Panc1 (cell line): ENCODE measurements at places on chromosomes 1 and 21. TPM values are rescaled to one million over a fixed set of nuclear protein-coding genes. Genes with fewer than 3 reads are reported as not detected.
A peak's percentile ranks its signal among the peaks of the same experiment; 100 is the strongest.

The PROK1 gene
- not detected for total RNA-seq

The MAP3K21 gene
- total RNA-seq = 3.1 TPM

The ARHGEF10L gene
- 5.9 TPM for total RNA-seq

The FRRS1 gene
- 1.2 TPM for total RNA-seq

The ARHGEF16 gene
- 10.1 TPM for total RNA-seq

The OR2T11 gene
- total RNA-seq = not detected

The PATJ gene
- 36.2 TPM for total RNA-seq

The PLPPR4 gene
- not detected for total RNA-seq

GRCh38 chr21:15667010-15667409, 62.8 kb upstream of the USP25 start:
- no peaks in the 10 kb centered on the region for H3K4me1 ChIP-seq
- H3K4me3 ChIP-seq = no peak overlapping the region

GRCh38 chr1:238951809-238952208, 434.6 kb upstream of the CHRM3 start:
- H3K27ac ChIP-seq = no peak overlapping the region
- no peaks in the 10 kb centered on the region for H3K36me3 ChIP-seq
- H3K4me1 ChIP-seq = no peaks in the 10 kb centered on the region
- DNase-seq = peak; percentile 50
- no peak overlapping the region for H3K4me3 ChIP-seq

- peaks cover 5% of the 10 kb centered on the region; the same call in 1 of the 2 replicates for H3K36me3 ChIP-seq
- H3K27ac ChIP-seq = no peak overlapping the region
- no peak for DNase-seq
Measured at GRCh38 chr1:94901841-94902240, 25.1 kb downstream of the CNN3 start.

DNA sequence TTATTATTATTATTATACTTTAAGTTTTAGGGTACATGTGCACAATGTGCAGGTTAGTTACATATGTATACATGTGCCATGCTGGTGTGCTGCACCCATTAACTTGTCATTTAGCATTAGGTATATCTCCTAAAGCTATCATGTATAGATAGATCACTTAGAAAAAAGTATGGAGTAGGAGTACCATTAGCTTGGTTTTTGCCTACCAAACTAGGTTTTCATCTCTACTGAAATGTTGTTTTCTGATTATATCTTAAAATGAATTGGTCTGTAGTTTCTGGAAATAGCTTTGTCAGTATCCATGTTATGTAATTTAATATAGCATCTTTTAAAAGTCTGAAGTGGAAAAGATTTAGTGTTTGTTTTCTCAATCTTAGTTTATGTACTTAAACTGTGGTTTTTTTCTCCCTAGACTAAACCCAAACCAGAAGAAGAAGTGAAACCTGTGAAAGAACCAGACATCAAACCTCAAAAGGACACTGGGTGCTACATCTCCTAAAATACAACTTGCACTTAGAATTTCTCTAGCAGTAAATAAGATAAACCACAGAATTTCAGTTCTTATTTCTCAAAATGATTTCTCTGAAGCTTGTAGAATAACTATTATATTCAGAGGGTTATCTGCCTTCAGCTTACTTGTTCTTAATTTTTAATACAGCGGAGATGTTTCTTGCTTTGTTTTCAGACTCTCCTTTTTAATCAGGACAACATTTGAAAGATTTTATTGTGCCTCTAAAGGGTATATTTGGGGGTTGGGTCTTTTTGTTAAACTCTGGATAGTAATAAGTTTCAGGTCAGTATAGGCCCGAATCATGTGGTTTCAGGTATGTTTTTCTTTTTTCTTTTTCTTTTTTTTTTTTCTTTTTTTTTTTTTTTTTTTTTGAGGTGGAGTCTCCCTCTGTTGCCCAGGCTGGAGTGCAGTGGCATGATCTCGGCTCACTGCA, 4.5 kb upstream of the FAM177B start:
- peaks cover 59% of the 10 kb centered on the region for H3K36me3 ChIP-seq
- no peak overlapping the region for H3K27ac ChIP-seq
- H3K4me3 ChIP-seq = no peak overlapping the region
- DNase-seq = no peak
- no peaks in the 10 kb centered on the region; the same call in 1 of the 2 replicates for H3K4me1 ChIP-seq
- no peaks in the 10 kb centered on the region for H3K27me3 ChIP-seq

DNA sequence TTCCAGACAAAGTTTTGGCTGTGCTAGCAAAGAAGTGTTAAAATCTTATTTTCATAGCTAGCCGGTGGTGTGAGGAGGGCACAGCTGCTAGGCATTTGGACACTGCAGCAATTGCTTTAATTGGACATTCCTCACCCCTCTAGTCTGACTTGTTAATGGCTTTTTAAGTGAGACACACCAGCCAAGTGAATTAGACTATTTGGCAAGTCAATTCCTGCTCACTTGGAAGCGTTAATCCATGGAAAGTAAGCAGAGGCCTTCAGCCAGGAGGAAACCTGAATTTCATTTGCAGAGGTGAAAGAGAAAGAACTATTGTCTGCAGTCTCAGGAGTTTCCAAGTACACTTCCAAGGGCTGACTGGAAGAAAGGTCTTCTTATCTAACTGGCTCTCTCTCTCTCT, 175.7 kb downstream of the ST6GALNAC3 start:
- no peak overlapping the region for H3K27ac ChIP-seq
- no peaks in the 10 kb centered on the region for H3K4me1 ChIP-seq
- H3K36me3 ChIP-seq = no peaks in the 10 kb centered on the region
- H3K27me3 ChIP-seq = no peaks in the 10 kb centered on the region
- no peak overlapping the region for H3K4me3 ChIP-seq

DNA sequence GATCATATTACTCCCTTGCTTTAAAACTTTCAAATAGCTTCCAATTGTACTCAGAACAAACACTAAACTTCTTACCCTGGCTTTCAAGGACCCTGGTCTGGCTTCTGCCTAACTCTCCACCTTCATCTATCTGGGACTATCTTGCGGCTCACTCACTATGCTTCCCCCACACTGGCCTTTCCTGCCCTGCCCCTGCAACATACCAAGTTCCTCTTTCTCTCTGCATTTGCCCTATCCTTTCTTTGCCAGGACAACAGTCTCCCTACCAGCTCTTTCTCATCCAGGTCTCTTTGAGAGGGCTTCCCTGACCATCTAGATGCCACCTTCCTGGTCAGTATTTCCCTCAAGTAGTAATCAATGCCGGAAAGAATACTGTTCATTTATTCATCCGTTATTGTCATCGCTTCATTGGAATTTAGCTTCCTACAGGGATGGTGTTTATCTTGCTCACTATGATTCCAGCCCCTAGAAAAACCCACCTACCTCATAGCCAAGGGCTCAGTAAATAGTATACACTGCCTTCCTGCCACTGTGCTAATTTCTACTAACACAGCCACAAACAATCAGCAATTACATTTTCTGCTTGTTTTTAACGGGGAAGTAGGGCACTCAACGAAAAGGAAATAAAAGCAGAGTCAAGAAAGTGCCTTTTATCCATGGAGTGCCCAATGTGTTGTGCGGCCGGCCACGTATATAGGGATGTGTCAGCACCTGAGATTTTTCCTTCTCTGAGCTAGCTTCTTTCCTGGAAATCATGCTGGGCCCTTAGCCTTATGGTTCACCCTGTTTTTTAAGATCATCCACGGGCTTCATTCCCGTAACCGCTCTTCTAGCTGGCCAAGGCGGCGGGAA, 521 bp upstream of the CDC7 start:
- DNase-seq = no peak
- peak overlapping the region; percentile 66 for H3K4me3 ChIP-seq
- H3K27me3 ChIP-seq = no peaks in the 10 kb centered on the region
- peaks cover 18% of the 10 kb centered on the region for H3K4me1 ChIP-seq

DNA sequence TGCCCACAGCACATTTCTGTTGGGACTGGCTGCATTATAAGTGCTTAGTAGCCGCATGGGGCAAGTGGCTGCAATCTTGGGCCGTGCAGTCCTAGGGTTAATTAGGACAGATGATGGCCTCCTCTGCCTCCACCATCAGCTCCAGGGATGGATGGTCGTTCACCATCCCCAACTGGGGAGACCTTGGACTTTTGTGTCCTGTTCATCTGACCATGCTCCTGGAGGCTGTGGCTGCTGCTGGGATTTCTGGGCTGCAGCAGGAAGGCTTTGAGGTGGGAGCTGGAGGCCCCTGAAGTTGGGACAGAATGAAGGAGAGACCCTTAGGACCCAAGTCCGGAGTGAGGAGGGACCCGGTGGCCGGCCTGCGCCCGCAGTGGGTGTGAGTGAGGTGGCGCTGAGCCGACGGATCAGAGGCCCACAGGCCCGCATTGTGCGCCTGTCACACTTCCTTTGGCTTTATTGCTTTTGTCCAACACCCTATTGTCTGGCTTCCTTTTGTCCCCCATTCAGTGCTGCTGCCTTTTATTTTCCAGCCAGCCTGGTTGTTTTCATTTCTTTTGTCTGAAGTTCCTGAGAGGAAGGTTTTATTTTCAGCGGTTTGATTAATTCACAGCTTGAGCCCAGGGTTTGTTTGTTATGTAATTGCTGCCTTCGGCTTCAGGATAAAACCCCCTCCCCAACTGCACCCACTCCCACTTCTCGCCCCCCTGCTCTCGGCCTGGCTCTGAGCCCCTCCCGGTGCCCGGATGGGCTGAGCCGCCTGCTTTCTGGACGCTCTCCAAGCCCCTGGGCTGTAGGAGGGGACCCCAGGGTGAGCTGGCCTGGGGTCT, 35.6 kb downstream of the SOX13 start:
- peaks cover 29% of the 10 kb centered on the region for H3K4me1 ChIP-seq
- no peak overlapping the region for H3K4me3 ChIP-seq
- DNase-seq = no peak
- no peaks in the 10 kb centered on the region for H3K27me3 ChIP-seq
- H3K27ac ChIP-seq = no peak overlapping the region
- no peaks in the 10 kb centered on the region for H3K36me3 ChIP-seq

DNA sequence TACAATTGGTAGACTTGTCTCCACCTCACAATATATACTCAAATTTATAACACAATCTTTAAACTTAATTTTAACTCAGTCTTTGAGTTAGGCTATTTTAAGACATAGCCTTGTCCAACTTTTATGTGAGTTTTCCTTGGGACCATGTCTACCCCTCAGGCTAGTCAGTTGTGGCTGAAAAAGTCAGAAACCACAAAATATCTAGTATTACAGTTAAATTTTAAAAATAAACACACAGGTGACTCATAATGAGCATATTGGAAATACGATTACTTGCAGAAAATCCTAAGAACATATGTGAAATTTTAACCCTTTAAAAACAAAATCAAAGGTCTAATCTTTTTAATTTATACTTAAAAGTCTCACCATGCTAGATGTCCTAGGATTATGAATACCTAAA, 4.8 kb upstream of the ASB17 start:
- H3K4me1 ChIP-seq = no peaks in the 10 kb centered on the region
- no peaks in the 10 kb centered on the region for H3K36me3 ChIP-seq
- DNase-seq = no peak
- H3K4me3 ChIP-seq = no peak overlapping the region
- H3K27ac ChIP-seq = no peak overlapping the region
- H3K27me3 ChIP-seq = no peaks in the 10 kb centered on the region

DNA sequence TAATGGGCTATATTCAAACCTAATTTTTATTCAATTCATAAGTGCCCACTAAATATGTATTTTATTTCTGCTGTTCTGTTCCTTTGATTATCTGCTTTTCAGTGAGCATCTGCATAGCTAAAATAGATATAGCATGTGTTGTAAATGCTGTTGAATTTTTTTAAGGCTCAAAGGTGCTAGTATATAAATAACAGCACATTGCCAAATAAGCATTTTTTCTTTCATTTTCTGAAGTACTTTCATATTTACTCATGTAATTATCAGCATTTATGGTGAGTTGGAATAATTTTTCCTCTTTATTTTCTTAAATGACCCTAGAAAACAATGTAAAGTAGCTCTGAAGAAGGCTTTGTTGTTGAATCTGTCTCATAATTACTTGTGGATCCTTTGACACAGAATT, 69.6 kb upstream of the B3GALT2 start:
- H3K4me3 ChIP-seq = no peak overlapping the region
- H3K27ac ChIP-seq = no peak overlapping the region
- H3K27me3 ChIP-seq = no peaks in the 10 kb centered on the region
- H3K36me3 ChIP-seq = peaks cover 6% of the 10 kb centered on the region; the same call in 1 of the 2 replicates

DNA sequence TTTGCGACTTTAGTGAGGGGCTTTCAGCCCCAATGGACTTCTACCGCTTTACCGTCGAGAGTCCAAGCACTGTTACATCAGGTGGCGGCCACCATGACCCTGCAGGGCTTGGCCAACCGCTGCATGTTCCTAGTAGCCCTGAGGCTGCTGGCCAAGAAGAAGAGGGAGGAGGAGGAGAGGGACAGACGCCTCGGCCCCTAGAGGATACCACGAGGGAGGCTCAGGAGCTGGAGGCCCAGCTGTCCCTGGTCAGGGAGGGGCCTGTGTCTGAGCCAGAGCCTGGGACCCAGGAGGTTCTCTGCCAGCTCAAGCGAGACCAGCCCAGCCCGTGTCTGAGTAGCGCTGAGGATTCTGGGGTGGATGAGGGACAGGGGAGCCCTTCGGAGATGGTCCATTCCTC, 8.6 kb upstream of the SLC25A34 start:
- no peak overlapping the region for H3K4me3 ChIP-seq
- H3K36me3 ChIP-seq = no peaks in the 10 kb centered on the region
- H3K27ac ChIP-seq = no peak overlapping the region
- DNase-seq = no peak

DNA sequence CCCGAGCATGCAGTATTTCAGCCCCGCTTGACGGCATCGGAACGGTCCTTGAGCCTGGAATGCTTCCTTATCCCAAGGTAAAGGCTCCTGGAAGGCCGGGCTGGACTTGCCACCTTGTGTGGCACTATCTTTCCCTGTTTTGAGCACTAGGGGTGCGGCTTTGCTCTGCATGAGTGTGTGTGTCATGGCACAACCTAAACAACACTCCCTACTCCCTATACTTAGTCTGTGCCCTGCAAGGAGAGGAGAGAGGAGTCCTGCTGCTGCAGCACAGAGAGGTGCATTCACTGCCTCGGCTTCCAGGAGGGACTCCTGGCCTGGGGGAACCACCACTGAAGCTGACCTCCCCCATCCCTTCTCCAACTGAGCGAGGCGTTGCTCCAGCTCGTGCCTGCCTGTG, 60.4 kb upstream of the BACE2 start:
- DNase-seq = no peak
- peaks cover 3% of the 10 kb centered on the region for H3K27me3 ChIP-seq
- H3K36me3 ChIP-seq = no peaks in the 10 kb centered on the region

GRCh38 chr1:53270873-53271272, 32.6 kb upstream of the MAGOH start:
- H3K4me1 ChIP-seq = no peaks in the 10 kb centered on the region
- no peak for DNase-seq
- no peaks in the 10 kb centered on the region for H3K27me3 ChIP-seq
- H3K4me3 ChIP-seq = no peak overlapping the region

DNA sequence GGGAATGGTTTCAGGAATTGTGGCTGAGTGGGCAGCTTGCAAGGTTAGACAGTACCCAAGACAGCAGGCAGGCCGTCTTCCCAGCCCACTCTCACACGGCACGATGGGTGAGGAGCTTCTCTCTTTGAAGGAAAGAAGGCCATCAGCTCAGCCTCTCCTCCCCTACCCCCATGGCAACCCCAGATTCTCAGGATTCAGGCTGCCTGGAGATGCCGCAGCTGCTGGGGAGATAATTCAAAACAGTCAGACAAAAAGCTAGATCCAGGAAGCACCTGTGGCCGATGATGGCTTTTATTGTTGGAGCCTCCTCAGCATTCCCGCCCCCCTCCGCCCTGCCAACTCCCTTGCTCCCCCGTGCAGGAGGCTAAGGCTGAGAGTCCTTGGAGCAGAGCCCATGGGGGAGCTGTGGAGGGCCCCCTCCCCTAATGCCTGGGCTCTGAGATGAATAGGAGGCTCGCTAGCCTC, 220.5 kb downstream of the TRABD2B start:
- no peak overlapping the region for H3K4me3 ChIP-seq
- no peaks in the 10 kb centered on the region; the same call in 1 of the 2 replicates for H3K27me3 ChIP-seq
- no peaks in the 10 kb centered on the region for H3K36me3 ChIP-seq
